ENCODE measurements at places on chromosomes 16 and 17.

GRCh38 chr17:41519501-41520224, 973 bp upstream of the KRT15 start:
- no peak for DNase-seq

GRCh38 chr16:61887903-61888302, 148.3 kb downstream of the CDH8 start:
- DNase-seq = peak; percentile 12

DNA sequence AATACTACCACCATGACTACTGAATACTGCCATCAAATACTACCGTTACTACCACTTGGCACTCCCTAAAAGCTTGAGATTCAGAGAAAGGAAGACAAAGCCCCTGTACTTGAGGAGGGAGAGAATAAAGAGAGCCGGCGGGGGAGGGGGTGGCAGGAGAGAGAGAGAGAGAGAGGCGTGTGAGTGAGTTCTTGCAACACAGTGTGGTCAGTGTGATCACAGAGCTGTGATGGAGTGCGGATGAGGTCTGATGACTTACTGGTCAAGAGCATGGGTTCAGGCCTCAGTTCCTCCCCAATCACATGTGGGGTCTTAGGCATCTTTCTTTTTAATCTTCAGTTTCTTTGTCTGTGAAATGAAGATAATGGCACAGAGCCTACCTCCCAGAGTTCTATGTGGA, 19.2 kb downstream of the PRKCB start:
- no peak for DNase-seq

- no peak for DNase-seq
Measured at GRCh38 chr17:82875407-82875856, 35.6 kb upstream of the ZNF750 start.

GRCh38 chr17:50210240-50211225, 9.1 kb upstream of the COL1A1 start:
- DNase-seq = no peak

DNA sequence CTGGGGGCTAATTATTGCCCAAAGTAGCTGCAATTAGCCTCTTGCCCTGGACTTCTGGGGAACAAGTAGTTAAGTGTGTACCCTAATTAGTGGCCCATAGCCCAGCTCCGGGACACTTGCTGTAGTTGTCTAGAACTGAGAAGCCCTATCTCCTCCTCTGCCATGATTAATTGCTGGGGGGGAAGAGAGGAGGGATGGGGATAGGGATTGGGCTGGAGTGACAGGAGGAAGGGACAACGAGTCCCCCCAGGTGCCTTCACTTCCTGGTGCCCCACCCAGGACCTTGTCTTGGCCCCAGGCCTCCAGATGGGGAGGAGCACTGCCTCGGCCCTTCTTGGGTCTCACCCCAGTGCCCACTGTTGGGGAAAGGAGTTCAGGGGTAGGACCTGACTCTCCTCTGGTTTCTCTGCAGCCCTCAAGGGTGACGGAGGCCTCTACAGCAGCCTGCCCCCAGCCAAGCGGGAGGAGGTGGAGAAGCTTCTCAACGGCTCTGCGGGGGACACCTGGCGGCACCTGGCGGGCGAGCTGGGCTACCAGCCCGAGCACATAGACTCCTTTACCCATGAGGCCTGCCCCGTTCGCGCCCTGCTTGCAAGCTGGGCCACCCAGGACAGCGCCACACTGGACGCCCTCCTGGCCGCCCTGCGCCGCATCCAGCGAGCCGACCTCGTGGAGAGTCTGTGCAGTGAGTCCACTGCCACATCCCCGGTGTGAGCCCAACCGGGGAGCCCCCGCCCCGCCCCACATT, 17.4 kb downstream of the NGFR start:
- DNase-seq = no peak

- no peak for DNase-seq
Measured at GRCh38 chr17:34389126-34389750, 26.2 kb upstream of the CCL1 start.

GRCh38 chr17:68326681-68327080, 35.4 kb downstream of the ARSG start:
- DNase-seq = no peak

GRCh38 chr16:12195296-12195695, 218.8 kb downstream of the SNX29 start:
- no peak for DNase-seq

DNA sequence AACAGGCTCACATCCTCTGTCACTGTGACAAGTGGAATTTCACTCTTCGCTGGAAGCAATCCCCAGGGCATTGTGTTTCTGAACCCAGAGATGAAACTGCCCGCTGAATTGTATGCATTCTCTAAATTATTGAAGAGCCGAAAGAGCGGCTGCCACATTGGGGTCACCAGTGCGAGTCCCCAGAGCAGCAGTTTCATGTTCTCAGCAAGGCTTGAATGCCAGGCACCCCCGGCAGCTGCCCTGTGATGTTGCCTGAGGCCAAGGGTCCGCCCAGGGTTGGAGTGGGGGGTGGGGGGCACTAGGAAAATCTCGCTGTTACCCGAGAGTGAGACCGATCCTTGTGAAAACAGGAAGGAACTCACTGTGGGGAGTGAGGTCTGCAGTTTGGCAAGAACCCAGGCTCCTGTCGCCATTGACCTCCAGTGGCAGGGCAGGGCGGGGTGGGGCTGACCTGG, 20.7 kb upstream of the BCAR1 start:
- DNase-seq = no peak

GRCh38 chr17:48835971-48836370, 5.1 kb downstream of the CALCOCO2 start:
- no peak for DNase-seq

- DNase-seq = no peak
Measured at GRCh38 chr16:13885700-13886099, 34.3 kb upstream of the ERCC4 start.

- DNase-seq = no peak
Measured at GRCh38 chr16:1534021-1535020, 855 bp downstream of the TMEM204 start.

DNA sequence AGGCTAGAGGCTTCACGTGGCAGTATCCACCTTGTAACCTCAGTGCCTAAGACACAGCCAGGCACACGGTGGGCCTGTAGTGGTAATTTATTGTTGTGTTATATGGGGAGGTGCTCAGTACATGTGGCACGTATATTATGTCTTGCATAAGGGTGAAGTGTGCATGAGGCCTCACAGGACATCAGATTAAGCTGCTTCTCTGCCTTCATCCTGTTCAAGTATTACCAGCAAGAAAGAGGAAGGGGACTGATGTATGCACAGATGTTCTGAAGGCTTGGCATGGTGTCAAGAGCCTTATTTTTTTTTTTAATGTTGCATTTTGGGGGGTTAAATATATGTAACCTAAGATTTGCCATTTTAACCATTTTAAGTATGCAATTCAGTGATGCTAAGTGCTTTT, 71.6 kb downstream of the ABCC1 start:
- DNase-seq = no peak

DNA sequence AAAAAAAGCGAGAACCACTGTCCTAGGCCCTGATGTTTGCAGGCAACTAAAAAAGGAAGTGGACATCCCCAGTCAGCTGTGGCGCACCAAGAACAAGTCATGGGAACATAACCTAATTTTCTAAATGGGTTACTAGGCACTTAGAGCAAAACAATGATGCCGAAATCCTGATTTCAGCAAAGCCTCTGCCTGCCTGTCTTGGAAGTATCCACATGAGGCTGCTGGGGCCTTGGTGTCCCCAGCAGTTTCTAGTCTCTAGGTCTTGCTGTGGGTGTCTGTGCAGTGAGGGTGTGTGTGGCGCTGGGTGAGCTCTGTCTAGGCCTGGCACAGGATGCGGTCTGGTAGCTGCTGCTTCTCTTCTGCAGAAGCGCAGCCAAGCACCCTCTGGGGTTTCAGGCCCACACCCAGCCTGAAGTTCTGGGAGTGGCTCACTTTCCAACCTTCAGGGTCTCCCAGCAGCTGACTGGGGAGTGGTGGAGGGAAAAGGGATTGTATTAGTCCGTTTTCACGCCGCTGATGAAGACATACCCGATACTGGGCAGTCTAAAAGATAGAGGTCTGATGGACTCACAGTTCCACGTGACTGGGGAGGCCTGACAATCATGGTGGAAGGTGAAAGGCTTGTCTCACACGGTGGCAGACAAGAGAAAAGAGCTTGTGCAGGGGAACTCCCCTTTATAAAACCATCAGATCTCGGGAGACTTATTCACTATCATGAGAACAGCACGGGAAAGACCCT, 21.1 kb downstream of the STH start:
- no peak for DNase-seq

GRCh38 chr16:20023190-20023589, 50.5 kb downstream of the GPR139 start:
- no peak for DNase-seq

- DNase-seq = no peak
Measured at GRCh38 chr16:57038166-57038565, 48.8 kb downstream of the NLRC5 start.

DNA sequence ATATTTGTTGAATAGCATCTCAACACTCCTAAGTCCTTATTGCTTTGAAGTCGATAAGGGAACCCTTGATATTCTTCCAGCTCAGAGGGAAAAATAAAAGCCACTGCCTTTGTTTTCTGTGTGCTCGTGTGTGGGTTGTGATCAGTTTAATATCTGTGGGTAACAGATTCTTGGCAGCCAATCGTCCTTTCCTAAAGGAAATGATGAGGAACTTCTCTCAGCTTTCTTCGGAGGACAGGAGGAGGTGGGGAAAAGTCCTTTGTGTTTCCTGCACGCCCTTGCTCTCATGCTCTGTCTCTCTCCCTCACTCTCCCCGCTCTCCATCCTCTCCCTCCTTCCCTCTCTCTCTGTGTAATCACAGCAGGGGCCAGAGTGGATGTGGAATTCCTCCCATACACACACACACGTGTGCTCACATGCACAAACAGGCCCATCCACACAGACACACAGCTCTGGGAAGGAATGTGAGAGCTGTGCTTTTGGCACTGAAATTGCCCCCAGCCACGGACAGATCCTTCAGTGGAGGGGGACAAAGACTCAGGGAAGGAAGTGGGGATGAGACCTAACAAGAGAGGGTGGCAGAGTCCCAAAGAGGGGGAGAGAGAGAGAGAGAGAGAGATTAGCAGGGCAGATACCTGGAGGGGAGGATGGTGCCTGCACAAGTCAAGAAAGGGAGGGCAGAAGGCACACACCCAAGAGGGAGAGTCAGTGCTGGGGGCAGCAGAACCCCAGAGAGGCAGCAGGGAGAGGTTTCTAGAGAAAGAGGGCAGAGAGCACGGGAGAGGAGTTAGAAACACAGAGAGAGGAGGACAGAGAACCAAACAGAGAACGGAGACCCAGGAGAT, 83.5 kb upstream of the PLCG2 start:
- no peak for DNase-seq

- no peak for DNase-seq
Measured at GRCh38 chr17:13825526-13826040, 223.9 kb upstream of the HS3ST3A1 start.

DNA sequence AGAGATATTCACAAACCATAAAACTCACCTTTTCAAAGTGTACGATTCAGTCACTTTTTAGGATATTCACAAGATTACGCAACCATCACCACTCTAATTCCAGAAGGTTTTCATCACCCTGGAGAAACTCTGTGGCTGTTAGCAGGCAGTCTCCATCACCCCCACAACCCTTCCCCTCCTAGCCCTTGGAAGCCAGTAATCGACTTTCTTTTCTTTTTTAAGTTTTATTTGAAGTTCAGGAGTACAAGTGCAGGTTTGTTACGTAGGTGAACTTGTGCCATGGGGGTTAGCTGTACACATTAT, 363.5 kb downstream of the CPPED1 start:
- DNase-seq = no peak

GRCh38 chr16:1571012-1571671, 37.7 kb downstream of the TMEM204 start:
- no peak for DNase-seq

GRCh38 chr17:68961214-68961882, 6.2 kb upstream of the ABCA8 start:
- no peak for DNase-seq

DNA sequence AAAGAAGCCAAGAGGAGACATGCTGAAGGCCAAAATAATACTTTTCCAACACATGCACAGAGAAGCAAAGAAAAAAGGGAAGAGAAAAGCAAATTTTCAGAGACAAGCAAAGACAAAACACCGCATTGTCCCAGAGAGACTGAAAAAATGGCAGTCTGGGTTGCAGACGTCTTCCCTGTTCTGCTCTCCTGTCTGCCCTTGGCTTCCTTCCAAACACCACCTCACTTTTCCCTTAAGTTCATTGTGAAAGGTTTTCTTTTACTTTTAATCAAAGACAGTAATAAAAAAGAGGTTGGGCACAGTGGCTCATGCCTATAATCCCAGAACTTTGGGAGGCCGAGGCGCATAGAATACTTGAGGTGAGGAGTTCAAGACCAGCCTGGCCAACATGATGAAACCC, 21.2 kb upstream of the VAT1L start:
- DNase-seq = no peak

DNA sequence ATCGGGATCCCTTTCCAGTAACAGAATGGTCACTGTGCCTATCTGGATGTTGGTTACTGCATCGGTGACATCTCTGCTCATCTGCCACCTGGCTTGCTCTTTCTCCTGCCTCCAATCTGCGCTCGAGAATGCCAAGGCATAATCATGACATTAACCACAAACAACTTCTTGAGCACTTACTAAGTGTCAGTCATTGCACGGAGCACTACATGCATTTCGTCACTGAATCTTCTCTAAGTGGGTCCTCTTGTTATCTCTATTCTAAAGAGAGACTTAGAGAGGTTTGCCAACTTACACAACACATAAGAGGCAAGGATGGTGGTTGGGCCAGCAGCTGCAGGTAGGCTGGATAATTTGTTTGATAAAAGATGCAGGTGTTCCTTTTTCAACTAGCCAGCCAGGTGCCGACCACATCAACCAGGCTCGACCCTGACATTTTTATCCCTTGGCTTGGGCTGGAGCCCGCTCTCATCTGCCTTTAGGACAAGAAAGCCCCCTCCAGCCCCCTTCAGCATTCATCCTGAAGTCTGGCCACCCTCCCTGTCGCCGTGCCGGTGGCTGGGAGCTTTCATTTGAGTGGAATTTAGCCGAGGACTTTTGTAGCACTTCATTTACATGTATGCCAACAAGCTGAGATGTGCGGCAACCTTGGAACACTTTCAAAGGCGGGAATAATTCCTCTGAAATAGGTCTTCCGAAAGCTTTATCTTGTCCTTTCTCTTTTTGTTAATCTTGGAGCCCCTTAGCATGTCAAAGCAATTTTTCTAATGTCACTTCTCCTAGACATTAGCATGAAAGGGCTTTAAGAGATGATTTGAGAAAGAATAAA, 89.3 kb upstream of the NKD1 start:
- DNase-seq = no peak
